ENCODE measurements at places on chromosomes 11 and 22.

DNA sequence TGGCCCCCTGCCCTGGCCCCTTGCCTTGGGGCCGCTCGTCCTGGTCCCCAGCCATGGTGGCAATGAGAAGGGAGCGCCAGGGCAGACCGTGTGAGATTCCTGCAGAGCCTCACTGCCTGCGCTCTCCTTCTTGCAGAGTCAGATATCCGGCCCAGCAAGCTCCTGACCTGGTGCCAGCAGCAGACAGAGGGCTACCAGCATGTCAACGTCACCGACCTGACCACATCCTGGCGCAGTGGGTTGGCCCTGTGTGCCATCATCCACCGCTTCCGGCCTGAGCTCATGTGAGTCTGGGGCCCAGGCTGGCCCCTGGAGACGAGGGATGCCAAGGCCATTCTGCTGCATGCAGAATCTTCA lies 114.1 kb downstream of the MICAL2 start:
- peak; percentile 72 for DNase-seq

- no peak for DNase-seq
These were observed 168.1 kb downstream of the DBX1 start for GRCh38 chr11:19992162-19992561.

- no peak for DNase-seq
These were observed 29.7 kb downstream of the GRIA4 start for GRCh38 chr11:105639527-105639926.

DNA sequence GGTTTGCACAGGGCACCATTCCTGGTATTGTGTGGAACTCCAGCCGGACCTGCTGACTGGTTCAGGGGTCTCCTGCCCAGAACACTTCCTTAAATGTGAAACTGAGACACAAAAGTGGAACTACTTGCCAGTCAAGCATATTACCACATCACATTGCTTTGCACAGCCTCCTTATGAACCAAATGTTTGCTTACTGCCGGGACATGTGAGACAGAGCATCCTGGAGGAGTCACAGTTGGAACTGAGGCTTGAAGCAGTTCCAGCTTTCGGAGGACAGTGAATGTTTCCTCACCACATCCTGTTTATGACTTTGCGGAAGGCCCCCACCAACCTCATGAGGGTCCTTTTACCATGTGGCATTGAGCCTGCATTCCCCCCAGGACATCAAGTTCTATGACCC lies 105.8 kb upstream of the ARHGAP42 start:
- no peak for DNase-seq

- no peak for DNase-seq
These were observed 30.3 kb downstream of the LAYN start for GRCh38 chr11:111570796-111571195.

- no peak for DNase-seq
These were observed 5.5 kb upstream of the SIGIRR start for GRCh38 chr11:420054-420910.

GRCh38 chr11:66700742-66701141 lies 23.1 kb upstream of the RBM4B start:
- no peak for DNase-seq

DNA sequence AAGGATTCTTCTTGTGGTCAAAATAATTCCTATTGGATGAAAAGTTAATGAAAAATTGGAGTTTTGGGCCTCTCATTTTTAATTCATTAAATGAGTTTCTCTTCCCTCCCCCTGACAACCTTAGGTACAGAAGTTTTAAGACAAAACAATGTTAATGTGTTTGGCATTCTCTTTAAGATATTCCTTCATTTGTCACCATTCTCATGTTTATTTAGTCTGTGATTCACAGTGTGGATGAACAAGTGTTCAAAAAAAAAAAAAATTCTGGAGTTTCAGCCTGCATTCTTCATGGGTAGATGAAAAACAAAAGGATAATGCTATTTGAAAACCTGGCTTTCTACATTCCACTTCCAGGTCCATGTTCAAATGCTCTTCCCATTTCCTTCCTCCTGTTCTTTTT lies 172.6 kb upstream of the LUZP2 start:
- no peak for DNase-seq

DNA sequence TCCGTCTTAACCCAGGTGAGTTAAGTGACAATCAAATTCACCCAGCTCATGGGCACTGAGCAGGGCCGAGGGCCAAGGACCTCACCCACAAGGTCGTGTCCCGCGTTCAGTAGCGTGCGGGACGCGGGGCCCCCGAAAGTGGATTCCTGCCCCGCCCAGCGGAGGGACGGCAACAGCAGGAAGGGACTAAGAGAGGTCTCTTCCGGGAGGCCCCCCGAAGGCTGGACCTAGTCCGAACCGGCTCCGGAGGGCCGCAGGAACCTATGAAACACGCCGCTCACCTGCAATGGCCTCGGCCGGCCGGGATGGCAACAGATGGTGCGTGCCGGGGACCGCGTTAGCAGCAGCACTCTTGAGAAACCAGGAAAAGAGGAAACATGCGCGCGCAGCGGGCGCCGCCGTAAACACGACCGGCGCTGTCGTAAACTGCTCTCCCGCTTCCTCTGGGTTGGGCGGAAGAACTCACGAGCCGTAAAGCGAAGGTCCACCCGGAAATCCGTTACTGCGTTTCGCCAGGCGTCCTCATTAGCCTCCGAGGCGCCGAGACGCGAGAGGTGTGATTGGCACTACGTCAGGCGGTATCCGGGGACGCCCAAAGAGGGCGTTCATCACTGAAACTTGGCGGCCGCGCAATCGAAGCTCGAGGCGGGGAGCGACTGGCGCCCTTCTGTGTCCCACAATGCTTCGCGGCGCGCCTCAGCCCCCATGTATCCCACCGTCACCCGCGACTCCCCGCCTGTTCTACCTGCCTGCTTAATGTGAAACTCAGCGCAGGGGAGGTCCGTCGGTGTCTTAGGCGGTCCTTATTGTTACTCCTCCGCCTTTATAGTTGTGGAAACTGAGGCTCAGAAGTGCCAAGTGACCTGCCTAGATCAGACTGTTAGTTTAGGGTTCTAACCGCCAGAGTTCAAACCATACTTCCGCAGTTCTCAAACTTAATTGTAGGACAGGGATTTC lies at the start of gene EIF3D:
Gene EIF3D, minus strand, starts transcription at position 372 of the 957 bp plus-strand sequence. CDS start 3,045 bp downstream, outside the sequence.
- DNase-seq, result peak; percentile 96

DNA sequence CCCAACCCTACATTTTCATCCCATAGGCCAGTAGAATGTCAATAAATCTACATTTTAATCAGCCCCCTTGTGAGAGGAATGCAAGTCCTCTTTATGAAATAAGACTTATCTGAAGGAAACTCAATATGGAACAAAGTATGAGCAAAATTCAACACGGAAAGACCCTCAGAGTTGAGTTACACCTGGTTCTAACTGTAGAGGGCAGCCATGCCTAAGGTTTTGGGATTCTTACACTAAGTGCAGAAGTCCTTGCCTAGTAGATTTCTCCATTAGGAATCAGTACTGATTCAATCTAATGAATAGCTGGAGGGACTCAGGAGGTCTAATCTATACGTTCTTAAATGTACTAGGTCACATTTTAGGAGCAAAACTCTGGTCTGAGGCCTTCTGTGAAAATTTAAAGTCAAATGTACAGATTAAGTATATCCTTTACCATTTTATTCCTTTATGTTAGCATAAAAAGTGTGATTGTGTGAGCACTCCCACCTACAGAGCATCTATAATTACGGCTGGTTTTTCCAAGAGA lies 904.5 kb downstream of the DLG2 start:
- no peak for DNase-seq

DNA sequence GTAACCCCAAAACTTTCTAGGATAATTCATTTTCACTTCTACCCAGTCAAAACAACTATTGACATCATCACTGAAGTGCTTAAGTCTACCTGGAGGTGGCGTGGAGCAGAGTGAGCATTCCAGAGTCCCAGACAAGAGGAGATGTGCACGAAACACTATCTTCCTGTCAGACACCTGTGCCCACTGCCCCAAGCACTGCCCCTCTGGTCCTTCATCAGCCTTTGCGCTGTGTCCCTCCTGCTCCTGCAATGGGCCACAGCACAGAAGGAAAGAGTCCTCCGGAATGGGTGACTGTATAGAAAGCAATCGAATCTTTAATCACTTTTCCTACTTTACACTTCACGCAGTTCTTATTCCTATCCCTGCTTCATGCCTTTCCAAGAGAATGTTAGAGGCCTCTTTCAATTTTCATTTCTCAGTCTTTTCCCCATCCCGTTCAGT lies 512 bp upstream of the GRIA4 start:
- no peak for DNase-seq

DNA sequence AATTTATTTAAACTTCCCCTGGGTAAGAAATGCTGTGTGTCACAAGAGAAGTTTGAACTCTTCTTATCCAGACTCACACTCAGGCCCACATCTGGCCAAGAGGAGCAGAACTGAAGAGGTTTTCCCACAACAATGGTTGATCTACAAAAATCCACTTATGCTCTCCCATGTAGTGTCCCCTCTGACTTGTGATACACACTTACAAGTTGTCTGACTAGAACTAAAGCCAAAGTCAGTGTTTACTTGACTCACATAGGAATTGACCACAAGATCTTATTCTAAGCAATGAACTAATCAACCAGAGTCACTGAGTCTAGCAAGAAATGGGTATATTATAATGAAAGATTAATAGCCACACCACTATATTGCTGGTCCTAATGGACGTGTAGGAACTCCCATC lies 133.0 kb downstream of the ATG16L2 start:
- no peak for DNase-seq

GRCh38 chr11:87020336-87020735 lies 17.4 kb upstream of the TMEM135 start:
- DNase-seq, result no peak

- DNase-seq, result no peak
These were observed 78.4 kb upstream of the ANO1 start for GRCh38 chr11:69999721-70000120.

DNA sequence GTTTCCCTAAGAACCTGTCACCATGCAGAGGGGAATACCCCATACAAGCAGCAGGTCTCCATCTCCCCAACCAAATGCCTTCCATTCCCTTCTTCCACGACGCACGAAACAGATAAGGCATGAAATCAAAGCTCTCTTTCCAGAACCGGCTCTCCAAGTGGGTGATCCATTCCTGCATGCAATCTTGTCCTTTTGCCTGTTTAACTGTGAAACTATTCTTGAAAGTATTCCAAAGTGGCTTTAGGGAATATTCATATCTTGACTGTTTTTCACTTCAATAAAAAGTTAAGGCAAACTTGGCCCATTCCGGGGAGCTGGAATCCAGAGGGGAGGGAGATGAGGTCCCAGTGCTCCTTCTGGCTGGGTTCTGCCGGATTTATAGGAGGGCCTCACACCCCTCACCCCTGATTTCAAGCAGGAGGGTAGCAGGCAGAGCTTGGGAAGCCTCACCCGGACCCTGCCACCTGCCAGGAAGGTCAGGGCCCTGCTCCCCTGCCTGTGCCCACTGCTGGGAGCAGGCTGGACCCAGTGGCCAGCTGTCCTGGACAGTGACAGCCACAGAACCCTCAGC lies 60.9 kb downstream of the SCGB1A1 start:
- DNase-seq, result no peak

GRCh38 chr22:39123751-39124581 lies 26.9 kb downstream of the APOBEC3H start:
- no peak for DNase-seq

GRCh38 chr22:39151329-39151975 lies 1.0 kb downstream of the CBX7 start:
- no peak for DNase-seq

- DNase-seq, result no peak
These were observed 25.5 kb downstream of the CTTN start for GRCh38 chr11:70423523-70424505.

- no peak for DNase-seq
These were observed 438.9 kb downstream of the NTM start for GRCh38 chr11:131809203-131809918.

DNA sequence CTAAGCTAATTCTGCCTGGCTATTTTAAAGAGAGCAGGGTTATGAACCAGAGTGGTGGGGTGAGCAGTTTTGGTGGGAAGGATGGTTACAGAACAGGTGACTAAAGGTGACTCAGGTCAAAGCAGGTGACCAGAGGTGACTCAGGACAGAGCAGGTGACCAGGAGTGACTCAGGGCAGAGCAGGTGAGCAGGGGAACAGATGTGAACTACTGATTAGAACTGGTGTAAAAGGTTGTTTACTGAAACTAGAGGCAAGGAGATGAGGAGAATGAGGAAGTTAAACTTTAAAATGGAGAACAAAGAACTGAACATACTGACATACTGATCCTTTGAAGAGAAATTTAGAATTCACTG lies 15.4 kb upstream of the HYLS1 start:
- no peak for DNase-seq

GRCh38 chr11:82546661-82547557 lies 186.8 kb downstream of the FAM181B start:
- no peak for DNase-seq

DNA sequence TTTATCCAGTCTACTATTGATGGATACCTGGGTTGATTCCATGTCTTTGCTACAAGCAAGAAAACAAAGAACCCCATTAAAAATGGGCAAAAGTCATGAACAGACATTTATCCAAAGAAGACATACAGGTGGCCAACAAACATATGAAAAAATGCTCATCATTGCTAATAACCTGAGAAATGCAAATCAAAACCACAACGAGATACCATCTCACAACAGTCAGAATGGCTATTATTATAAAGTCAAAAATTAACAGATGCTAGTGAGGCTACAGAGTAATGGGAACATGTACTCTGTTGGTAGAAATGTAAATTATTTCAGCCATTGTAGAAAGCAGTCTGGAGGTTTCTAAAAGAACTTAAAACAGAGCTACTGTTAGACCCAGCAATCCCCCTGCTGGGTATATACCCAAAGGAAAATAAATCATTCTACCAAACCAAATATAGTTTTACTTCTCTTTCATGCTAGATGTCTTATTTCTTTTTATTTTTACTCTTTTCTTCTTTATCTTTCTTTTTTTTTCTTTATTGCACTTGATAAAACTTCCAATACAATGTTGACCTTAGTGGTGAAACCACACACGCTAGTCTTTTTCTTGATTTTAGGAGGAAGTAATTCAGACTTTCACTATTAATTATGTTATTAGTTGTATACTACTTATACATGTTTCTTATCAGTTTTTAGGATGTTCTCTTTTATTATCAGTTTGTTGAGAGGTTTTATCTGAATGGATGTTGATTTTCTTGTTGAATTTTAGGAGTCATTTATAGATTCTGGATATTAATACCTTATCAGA lies 14.3 kb downstream of the TRIM22 start:
- no peak for DNase-seq

GRCh38 chr22:38970551-38970950 lies 11.6 kb upstream of the APOBEC3B start:
- no peak for DNase-seq

GRCh38 chr11:72971192-72971967 lies 157.2 kb downstream of the ATG16L2 start:
- DNase-seq, result no peak

DNA sequence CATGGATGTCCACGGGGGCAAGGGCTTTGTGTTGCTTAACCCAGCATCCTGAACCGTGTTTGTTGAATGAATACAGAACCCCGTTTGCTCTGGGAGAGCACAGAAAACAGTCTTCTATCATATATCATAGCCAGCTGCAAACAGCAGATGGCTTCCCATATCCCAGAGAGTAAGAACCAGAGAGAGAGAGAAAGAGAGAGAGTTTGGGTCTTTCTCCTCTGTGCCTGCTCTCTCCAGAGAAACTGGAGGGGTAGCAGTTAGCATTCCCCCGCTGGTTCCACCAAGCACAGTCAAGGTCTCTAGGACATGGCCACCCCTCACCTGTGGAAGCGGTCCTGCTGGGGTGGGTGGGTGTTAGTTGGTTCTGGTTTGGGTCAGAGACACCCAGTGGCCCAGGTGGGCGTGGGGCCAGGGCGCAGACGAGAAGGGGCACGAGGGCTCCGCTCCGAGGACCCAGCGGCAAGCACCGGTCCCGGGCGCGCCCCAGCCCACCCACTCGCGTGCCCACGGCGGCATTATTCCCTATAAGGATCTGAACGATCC lies 440 bp upstream of the TIMP3 start:
- DNase-seq, result no peak

Measured in activated naive CD4-positive, alpha-beta T cell (primary cell).